HS-5 (cell line): ENCODE measurements at places on chromosomes 12 and 14.
A peak's percentile ranks its signal among the peaks of the same experiment; 100 is the strongest.

DNA sequence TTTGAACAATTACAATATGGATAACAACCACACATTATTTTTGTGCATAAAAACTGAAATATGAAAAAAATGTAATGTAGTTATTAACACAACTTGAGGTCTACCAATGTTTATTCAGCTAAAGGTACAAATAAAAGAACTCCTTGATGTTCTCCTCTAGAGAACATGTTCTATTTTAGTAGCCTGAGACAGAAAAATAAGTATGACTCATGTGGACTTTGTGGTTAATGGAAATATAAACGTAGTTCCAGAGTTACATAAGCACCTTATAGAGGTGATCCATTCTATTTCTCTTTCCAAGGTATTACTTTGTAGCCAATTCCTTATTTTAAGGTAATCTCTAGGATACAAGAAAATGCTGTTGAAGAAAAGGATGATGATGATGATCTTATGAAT, 25.7 kb downstream of the ALKBH1 start:
- DNase-seq, result peak; percentile 4

- no peak for DNase-seq
Measured at GRCh38 chr14:35944847-35945246, 118.7 kb downstream of the BRMS1L start.

- no peak for DNase-seq
Measured at GRCh38 chr12:126700096-126700495, 1566.9 kb upstream of the TMEM132C start.

GRCh38 chr12:77734214-77734883, 96.3 kb upstream of the NAV3 start:
- DNase-seq, result no peak

DNA sequence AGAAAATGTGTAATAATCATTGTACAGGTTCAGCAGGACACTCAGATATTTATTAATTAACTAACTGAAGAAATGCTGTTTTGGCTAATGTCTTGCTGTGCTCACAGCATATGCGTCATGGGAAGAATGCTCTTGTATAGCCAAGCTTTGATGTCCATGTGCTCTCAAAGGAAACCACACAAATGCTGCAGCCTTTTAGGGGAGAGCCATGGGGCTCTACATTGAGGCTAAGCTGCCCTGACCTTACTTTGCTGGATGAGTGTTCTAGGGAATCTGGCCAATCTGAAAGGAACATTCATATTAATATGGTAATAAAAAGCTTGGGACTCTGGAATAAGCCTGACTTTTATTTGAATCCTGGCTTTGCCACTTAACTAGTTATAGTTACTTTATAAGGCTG, 9.5 kb upstream of the CRADD start:
- DNase-seq, result no peak

DNA sequence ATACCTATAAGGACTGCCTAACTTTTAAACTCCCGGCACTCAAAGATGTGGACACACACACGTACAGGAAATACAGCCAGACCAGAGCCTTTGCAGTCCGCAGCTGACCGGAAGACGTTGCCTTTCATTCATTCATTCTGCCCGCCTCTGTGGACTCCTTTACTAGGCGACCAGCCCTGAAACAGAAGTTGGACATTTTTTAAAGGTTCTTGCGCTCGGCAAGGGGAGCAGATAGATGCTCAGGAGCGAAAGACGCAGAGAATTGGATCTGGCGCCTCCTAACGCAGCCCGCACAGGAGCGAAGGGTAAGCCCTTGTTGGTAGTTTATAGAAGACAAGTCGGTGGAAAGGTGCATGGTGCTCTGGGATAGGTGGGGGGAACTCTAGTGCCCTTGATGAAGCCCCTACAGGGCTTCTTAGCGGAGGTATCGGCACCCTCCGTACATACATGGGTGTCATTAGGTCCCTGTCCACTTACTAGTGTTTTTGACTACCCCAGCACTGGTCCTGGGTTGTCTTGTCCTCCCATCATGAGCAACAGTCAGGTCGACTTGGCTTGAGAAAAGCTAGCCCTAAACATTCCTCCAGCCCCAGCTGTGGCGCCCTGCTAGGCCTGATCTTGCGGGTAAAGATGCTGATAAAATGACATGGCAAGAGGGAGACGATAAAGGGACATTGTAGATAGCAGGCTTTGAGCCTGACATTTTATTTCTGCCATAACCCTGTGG, at the start of gene KDM2B:
Gene KDM2B (minus strand): TSS at position 65 of the 727 bp plus-strand sequence. CDS start 112 bp downstream, outside the sequence.
- DNase-seq, result peak; percentile 40

DNA sequence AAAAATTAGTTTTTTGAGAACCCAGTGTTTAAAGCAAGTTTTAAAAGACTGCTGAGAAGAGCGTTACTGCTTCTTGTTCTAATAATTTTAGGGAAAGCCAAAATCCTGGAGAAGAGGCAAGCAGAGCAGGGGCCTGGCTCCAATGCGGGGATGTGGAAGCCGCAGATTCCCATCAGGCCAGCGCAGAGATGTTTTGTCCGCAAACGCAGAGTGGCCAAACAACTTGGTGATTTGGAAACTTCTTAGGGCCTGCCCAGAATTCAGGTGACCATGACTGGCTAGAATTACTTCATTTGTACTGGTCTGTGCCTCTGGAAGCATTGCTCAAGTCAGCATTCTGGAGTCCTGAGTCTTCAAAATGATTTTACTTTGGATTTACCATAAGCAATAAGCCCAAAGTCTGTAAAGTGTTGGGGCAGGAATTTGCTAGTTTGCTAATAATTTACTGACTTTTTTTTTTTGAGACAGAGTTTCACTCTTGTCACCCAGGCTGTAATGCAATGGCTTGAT, 208.4 kb downstream of the PPM1H start:
- no peak for DNase-seq

DNA sequence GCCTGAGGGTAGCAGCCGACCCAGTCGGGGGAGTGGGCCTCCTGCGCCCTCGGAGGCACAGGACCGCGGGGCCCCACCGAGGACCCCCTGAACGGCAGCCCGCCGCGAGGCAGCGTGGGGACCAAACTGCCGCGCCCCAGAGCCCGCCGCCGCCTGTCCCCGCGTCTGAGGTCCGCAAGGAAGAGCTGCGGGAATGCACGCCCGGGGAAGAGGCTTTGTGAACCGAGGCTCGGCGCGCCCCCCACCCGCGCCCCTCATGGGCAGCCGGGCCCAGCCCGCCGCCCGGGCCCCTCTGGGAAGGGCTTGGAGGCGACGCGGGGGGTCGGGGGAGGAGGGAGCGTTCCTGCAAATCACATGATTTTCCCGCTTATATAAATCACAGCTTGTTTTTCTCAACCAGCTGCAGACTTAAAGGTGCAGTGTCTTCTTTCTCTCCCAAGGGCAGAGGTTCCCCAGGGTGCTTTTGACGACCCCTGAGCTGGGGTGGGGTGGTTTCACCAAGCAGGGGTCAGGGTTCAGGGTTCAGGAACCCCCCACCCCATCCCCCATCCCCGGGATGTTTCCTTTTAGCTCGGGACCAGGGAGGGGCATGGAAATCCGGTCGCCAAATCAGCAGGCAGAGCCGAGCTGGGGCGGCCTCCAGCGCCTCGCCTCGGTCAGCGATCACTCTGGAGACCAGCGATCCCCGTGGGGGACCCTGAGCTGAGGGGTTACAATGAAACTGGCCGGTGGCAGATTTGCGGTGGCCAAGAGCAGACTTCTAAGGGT, 44.7 kb upstream of the ATP23 start:
- no peak for DNase-seq
